ENCODE measurements at places on chromosomes 1 and 21. TPM values are rescaled to one million over a fixed set of nuclear protein-coding genes. Genes with fewer than 3 reads are reported as not detected.

Gene F5
- total RNA-seq, result not detected

Gene SLC44A3
- total RNA-seq, result 1.9 TPM

Gene TBX15
- under 0.01 TPM for total RNA-seq

Gene CREG1
- total RNA-seq, result 22.9 TPM

Gene CELA2A
- not detected for total RNA-seq

Gene UBQLN4
- 20.3 TPM for total RNA-seq

Gene SPATA17
- total RNA-seq, result 0.86 TPM

Gene UAP1
- total RNA-seq, result 108 TPM

Gene ANKRD65
- total RNA-seq, result 1.6 TPM
